ENCODE measurements at places on chromosomes 12 and 14.
A peak's percentile ranks its signal among the peaks of the same experiment; 100 is the strongest.

DNA sequence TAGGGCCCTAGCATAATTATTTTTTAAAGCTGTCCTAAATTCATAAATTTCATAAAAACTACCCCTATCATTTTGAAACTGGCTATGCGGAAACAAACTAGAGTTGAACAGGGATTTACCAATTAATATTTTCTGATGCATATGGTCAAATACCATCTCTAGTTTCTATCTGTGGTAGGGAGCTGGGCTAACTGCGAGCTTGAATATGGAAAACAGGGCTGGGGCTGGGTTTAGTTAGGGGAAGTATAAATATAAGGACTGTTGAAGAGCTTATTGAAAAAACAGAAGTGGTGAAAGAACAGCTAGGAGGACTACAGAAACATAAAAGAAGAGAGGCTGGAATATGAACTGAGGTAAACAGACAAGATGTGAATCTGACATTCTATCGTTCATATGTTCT is 91.8 kb downstream of the SLC38A1 start:
- no peak for DNase-seq

- no peak for DNase-seq
Measured at GRCh38 chr14:74502236-74503019, 8.9 kb downstream of the ISCA2 start.

DNA sequence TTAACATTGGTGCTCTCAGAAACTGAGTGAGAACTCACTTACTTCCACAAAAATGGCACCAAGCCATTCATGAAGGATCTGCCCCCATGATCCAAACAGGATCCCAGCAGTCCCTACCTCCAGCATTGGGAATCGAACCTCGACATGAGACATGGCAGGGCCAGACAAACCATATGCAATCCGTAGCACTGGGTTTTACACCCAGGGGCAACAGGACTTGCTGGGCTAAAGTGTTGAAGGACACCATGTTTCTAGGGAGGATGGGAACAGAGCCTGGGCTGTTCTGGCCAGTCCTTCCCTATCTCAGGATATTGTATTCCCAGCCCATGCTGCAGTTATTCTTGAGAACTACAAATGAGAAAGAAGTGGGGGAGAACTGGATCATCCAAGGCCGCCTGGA is 36.6 kb downstream of the SERPINA3 start:
- no peak for DNase-seq

DNA sequence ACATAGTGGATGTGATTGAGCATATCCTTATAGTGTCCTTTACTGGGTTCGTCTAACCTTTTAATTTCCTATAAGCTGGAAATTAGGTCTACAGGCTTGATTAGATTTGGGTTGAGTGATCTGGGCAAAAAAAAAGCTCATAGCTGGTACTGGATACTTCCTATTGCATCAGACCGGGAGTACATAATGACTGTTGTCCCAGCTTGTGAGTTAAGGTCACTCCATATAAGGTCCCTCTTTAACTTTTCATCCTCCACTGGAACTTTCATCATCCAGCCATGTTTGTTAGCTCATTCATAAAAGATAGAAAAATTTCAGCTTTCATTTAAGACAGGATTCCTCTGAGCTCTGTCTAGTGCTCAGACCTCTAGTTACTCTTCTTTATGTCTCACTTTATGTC is 80.8 kb downstream of the C14orf132 start:
- DNase-seq, result no peak

GRCh38 chr12:95687937-95688336 is 102.6 kb downstream of the NTN4 start:
- no peak for DNase-seq

DNA sequence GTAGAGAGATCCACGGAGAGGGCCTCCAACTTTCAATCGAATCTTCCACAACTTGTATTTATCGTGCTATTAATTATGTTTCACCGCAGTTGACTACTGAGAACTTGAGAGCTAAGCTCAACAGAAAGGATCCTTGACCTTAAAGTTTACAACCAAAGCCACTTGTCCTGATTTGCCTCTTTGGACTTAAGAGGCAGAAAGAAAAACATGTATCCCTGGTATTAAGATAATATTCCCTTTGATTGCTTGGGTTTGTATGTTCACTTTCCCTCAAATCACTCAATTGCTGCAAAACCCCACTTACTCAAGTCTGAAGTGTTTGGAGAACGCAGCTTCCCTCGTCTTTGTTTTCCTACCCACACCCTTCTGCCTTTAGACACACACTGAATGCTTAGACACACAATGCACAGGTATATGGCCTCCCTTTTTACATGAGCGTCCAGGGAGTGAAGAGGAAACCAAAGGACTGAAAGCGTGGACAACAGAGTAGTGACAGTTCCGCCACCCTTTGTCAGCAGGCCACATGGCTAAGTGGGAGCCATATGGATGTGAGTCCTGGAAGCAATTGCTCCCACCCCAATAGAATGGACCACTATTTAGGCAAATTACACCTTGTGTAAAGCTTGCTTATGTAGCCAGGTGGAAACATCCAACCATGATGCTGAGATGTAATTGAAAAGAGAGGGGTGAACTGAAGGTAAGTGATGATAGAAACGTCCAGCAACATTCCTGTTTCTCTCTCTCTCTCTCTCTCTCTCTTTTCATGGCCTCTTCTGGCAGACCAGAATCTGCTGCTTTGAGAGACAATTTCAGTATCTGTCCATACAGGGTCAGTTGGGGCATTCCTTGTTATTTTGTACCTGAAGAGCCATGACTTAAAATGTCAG is 1.4 kb upstream of the PKP2 start:
- no peak for DNase-seq

- no peak for DNase-seq
Measured at GRCh38 chr12:93184672-93185368, 192.9 kb upstream of the NUDT4 start.

DNA sequence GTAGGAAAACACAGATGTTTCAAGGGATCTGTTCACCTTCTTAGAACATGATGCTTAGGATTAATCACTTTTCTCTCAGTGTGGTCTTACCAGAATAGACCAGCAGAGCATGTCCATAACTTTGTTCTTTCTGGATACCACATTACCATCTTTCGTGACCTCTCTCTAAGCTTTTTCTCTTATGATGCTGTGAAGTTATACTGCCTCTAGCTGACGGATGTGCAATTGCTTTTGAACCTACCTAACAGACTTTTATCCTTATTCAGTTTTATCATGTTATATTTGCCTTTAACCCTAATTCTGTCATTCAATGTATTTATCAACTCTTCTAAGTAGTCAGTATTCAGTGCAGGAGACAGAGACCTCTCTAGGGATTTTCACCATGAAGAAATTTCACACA is 246.7 kb downstream of the DACT1 start:
- no peak for DNase-seq

GRCh38 chr14:22552827-22553076 is 36.3 kb downstream of the DAD1 start:
- no peak for DNase-seq

DNA sequence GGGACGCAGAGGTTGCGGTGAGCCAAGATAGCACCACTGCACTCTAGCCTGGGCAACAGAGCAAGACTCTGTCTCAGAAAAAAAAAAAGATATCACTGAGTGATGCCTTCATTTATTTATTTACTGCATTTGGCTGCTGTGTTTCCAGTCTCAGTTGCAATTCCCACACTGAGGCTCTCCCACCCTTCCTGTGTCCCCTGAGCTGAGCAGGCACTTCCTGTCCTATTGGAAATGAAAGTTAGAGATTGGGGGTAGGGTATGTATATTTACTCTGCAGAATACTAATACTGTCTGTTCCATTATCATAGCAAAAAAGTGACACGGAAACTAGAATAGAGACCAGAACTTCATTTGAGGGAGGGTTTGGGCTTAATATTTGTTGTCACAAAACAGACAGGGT is 1.6 kb upstream of the RBMS2 start:
- no peak for DNase-seq

- no peak for DNase-seq
Measured at GRCh38 chr12:132393991-132394949, 64.9 kb upstream of the GALNT9 start.

- DNase-seq, result no peak
Measured at GRCh38 chr12:98895086-98895651, 250.1 kb downstream of the APAF1 start.

- no peak for DNase-seq
Measured at GRCh38 chr12:14576896-14577295, 9.2 kb upstream of the PLBD1 start.

- no peak for DNase-seq
Measured at GRCh38 chr14:105398726-105399465, 558 bp downstream of the TEX22 start.

DNA sequence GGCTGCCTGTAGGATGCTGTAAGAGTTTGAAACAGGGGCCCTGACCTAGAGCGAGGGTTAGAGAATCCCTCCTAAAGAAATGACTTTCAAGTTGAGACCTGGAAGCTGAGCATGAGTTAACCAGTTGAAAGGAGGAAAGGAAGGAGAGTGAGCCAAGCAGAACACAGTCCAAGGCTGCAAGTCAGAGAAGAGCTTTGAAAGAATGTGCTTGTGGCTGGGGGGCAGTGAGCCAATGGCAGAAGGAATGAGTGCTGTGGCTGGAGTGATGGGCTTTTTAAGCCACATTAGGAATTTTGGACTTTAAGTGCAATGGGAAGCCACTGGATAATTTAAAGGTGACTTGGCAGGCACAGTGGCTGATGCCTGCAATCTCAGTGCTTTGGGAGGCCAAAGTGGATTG is 18.1 kb downstream of the CDKN1B start:
- no peak for DNase-seq

DNA sequence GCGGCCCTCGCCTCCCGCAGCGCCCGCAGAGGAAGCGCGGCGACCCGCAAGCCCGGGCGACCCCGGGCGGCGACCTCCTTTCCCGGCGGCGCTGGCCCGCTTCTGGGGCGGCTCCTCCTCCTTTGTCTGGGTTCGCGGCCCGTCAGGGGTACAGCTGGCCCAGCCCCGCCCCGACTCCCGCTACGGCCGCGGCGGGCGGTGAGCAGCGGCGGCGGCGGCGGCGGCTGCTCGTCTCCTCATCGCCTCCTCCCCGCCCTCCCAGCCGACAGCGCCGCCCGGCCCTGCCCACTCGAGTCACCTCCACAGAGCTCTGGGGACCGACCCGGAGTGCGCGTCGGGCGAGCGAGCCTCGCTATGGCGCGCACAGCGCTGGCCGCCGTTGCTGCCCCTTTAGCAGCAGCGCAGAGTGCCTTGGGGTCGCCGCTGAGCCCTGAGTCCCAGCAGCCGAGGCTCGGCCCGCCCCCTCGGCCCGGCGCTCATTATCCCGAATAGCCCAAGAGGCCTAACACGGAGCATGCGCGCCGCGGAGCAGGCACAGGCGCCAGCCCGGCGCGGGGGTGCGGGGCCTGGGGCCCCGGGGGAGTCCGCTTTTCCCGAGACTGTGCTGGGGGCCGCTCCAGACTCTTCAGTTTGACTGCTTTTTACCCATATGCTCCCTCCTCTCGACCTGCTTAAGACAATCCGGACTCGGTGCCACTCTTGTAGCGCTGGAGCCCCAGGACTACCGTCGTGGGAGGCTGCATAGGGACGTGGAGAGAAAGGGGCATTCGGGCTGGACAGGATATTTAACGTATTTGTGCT is at the start of gene SOS2:
SOS2 (minus strand) TSS at position 104 of the 801 bp plus-strand sequence. CDS start 295 bp downstream, outside the sequence.
- DNase-seq, result peak; percentile 48

DNA sequence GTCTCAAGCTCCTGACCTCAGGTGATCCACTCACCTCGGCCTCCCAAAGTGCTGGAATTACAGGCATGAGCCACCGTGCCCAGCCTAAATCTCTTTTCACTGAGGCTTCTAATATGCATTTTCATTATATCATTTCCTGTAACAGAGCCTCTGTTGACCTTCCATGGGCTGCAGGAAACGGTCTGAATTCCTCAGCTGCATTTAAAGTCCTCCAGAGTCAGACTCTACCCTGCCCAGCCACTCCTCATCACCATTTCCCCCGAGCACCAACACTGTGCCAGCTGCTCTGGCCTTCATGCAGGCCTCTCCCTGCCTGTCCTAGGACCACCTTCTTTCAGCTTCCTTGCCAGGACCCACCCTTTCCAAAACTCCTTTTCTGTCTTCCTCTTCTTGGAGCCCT is 9.8 kb upstream of the NFKBIA start:
- DNase-seq, result no peak

- DNase-seq, result no peak
Measured at GRCh38 chr12:124568431-124569374, 1.3 kb upstream of the NCOR2 start.

DNA sequence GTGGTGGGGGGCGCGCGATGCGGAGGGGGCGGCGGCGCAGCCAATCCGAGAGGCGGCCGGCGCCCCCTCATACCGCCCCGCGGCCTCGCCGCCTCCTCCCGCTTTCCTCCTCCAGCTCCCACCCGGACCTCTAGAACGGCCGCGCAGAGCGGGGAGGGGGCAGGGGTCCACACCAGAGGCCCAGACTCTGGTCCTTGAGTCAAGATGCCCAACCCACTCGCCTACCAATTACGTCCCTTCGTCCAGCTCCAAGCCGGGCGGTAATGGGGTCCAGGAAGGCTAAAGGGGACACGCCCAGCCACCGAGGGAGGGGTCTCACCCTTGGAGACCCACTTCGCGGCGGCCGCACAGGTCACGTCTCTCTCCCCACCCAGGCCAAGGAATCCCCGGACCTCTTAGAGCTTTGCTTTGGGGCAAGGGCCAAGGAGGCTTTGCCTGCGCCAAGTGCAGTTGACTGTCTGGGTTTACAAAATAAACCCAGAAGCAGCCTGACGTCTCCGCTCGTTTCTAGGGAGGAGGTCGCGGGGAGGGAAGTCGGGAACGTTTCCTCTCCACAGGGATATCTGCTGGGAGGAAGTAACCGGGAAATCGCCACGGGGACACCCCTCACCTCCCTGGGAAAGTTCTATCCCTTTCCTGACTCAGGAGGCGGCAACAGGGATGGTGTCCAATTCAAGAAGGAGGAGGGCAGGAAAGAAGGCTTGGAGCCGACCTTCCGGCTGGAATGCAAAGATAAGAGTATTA is 394 bp upstream of the AMIGO2 start:
- peak; percentile 16 for DNase-seq

DNA sequence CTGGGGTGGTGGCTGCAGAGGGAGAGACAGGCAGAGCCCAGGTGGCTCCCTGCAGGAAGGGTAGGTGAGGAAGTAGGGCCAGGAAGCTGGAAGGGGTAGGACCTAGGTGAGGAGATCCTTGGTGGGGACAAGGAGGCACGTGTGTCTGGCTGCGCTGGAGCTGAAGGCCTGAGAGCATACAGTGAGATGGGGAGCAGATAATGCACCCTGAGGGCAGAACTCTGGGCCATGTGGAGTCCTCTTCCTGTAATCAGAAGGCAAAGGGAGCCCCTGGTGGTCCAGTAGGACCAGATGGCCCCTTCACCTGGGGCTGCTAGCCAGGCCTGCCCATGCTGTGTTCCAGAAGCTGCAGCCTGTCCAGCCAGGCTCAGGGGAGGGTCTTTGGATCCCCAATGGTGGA is 15.3 kb upstream of the KRT80 start:
- DNase-seq, result no peak

DNA sequence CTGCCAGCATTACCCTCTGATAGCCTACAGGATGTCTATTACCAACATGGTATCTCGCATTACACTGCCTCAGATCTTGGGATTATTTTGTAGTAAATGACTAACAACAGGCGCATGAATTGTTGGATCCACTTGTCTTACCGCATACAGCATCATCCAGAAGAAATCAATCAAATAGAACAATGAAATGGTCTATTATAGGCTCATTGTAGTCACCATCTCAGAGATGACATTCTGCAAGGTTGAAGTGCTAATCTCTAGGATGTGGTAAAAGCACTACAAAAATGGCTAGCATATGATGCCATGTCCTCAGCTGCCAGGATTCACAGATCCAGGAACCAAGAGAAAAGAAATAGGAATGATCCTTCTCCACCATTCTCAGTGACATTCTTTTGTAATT is 52.0 kb downstream of the WASHC3 start:
- DNase-seq, result no peak

All from stimulated activated CD8-positive, alpha-beta memory T cell treated with anti-CD3 and anti-CD28 coated beads, Interleukin-7, amount 100 ng/mL, for 24 hours (primary cell).